ENCODE measurements at places on chromosomes 13 and 19.
A peak's percentile ranks its signal among the peaks of the same experiment; 100 is the strongest.

DNA sequence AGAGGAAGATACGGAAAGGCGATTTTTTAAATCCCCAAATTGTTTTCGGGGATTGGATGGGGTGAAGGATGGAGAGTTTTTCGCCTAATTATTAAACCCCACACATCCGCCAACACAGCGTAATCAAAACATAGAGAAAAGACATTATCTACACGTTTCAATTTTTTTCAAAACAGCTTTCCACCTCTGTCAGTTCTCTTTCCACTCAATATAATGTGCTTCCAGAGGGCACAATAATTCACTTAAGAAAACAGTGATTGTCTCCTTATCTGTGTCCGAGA lies 435 bp upstream of the OBI1 start:
- DNase-seq = no peak

DNA sequence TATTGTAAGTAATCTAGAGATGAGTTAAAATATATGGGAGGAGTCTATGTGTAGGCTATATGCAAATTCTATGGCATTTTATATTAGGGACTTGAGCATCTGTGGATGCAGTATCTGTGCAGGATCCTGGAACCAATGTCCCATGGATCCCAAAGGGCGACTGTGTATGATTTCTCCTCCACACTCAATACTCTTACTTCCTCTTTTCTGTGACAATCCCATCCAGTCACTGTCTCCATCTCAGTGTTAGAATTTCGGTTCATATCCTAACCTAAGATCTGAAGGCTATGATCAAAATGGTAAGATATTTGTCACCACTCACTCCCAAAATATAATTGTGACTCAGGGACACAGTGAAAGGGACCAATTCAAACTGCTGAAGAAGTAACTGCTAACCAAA lies 15.1 kb upstream of the ZNF599 start:
- DNase-seq = no peak

DNA sequence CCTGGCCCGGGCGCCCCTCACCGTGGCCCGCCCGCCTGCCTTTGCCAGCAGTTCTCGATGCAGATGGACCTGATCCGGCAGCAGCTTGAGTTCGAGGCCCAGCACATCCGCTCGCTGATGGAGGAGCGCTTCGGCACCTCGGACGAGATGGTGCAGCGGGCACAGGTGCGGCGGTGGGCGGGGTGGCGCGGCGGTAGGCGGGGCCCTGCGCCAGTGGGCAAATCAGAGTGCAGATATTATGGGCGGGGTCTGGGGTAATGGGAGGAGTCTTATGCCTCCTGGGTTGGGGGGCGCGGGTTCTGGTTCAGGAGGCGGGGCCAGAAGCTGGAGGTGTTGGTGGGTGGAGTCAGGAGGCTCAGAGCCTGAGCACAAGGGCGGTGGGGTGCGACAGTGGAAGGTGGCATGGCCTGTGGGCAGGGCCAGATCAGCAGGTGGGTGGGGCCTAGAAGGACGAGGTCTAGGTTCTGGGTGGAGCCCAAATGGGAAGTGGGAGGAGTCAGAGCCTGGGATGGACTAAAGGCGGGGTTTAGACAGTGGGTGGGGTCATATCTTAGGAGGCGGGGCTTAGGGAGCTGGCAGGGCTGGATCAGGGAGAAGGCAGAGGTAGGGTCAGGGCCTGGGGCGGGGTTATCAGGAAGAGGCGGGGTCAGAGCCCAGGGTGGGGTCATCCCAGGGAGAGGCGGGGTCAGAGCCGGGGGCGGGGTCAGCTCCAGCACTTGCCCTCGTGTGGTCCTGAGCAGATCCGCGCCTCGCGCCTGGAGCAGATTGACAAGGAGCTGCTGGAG lies 5.6 kb downstream of the APC2 start:
- peak; percentile 71 for DNase-seq

DNA sequence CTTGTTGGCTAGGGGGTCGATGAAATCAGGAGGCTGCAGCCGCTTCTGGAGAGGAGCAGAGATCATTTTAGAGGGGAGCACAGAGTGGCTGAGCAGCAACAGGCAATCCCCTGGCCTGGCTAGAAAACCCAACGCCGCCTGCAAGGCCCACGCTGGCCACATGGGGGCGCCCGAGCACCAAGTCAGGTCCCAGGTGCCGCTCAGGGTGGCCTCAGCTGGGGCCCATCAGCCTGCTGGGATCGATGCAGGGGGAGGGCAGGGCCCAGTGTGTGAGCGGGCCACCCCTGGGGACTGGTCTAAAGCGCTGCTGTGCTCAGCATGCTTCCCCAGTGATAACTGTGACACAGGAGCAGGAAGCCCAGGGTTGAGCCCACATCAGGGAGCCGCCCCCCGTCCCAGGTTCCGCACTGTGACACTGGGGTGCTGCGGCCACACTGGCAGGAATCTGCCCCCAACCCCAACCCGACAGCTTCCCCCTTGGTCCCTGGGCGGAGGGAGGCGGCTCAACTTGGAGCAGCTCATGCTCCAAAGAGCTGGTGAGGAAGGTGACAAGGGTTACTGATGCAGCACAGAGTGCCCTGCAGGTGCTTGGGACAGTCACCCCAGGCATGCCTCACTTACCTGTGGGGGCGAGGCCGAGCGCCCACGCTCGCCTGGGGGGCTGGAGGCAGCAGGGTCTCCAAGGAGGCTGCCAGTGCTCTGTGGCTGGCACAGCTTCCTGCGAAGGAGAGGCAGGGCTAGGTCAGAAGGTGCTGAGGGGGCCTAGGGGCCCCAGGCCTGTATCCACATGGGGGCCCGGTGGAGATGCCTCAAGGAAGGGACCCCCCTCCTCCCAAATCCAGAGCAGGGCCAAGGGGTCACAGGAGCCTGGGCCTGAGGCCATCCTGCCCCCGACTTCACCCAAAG lies 13.3 kb upstream of the ISYNA1 start:
- DNase-seq = peak; percentile 82

GRCh38 chr13:113848020-113848419 lies 15.9 kb downstream of the GAS6 start:
- no peak for DNase-seq

DNA sequence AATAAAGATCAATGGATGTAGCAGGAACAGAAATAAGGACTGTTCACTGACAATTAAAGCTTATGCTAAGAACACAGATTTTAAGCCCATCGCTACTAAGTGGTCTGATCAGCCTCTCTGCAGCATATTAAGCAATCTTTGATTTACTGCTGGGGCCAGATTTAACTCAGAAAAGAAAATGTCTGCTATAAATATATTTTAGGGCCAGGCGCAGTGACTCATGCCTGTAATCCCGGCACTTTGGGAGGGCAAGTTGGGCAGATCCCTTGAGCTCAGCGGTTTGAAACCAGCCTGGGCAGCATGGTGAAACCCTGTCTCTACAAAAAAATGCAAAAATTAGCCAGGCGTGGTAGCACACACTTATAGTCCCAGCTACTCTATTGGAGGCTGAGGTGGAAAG lies 43.0 kb downstream of the METTL21C start:
- no peak for DNase-seq

GRCh38 chr19:5707576-5708575 lies 12.1 kb downstream of the LONP1 start:
- no peak for DNase-seq

- DNase-seq = no peak
These were observed 83.9 kb downstream of the OLFM4 start for GRCh38 chr13:53112522-53112921.

DNA sequence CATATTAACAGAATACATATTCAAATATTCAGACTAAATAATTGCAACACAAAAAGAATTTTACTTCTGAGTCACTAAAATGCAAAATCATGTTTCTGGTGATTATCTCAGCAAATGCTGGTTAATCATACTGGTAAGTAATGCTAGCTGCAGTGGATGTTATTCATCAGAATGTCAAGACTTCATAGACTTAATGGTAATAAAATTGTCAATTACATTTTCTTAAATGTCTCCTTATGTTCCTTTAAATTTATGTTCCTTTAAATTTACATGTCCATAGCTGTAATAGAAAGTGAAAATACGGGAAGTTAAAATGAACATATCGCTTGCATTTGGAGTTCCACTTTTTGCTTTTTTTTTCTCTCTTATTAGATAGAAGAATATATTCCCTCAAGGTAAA lies 853.0 kb downstream of the SLITRK6 start:
- peak; percentile 14 for DNase-seq

DNA sequence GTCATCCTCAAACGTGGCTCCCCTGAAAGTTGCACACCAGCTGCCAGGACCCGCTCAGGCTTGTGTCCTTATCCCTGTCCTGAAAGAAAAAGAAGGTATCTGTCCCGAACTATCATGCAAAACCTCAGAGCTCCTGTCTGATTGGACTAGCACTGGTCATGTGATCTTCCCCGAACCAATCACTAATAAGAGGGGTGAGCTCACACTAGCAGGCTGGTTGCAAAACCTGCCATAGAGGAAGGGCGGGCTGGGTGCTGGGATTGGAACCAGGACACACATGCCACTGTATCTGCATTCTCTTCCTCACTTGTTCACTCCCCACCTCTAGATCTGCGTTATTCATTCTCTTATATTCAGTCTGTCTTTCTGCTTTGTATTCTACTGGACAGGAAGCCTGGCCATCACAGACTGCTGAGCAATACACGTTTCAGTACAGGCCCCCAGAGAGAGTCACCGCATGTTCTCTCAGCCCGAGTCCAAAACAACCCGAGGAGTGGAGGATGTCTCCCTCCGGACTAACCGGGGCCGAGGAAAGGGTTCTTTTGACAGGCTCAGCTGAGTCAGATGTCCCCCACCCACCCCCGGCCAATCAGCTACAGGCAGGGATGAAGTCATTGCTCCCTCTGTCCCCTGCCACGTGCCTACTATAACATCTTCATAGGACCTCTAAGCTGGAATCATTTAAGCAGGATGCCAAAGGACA lies 97.7 kb downstream of the SIPA1L3 start:
- peak; percentile 80 for DNase-seq

DNA sequence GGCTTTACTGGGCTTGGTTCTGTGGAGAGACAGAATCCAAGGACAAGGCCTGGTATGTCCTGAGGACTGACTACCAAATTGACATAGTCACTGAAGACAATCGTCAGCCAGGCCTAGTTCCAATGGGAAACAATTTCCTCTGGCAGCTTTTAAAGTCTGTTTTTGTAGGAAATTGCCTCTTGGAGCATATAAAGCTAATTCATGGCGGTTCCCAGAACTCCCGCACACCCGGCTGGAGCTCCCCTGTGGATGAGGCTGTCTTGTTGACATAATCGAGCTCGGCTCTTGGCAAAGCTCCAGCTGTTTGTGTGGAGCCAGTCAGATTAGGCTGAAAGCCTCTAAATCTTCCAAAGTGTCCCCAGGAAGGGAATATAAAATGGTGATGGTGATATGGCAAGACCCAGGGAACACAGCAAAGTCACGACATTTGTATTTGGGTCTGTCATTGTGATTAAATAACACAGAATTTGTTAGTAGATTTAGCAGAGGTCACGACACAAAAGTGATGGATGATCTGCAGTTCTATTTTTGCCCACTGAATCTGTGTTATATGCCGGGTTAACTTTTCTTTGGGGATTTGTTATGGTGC lies 395.0 kb downstream of the PCDH9 start:
- no peak for DNase-seq

- no peak for DNase-seq
These were observed 458.9 kb downstream of the COG6 start for GRCh38 chr13:40114305-40114896.

GRCh38 chr13:34868733-34869132 lies 73.3 kb upstream of the NBEA start:
- no peak for DNase-seq

DNA sequence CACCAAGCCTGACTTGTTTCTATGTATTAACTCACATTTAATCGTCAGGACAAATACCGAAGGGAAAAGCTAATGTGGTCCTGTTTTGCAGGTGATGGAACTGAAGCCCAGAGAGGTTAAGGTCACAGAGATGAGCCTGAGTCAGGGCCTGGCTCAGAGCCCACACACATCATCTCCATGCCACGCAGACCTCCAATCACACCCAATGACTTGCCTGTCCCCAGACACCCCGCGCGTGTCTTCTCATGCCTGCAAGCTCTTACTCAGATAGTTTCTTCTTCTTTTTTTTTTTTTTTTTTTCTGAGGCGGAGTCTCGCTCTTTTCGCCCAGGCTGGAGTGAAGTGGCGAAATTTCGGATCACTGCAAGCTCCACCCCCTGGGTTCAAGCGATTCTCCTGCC lies 16.4 kb downstream of the SIX5 start:
- DNase-seq = peak; percentile 11

GRCh38 chr19:45852145-45852750 lies 10.7 kb downstream of the SYMPK start:
- DNase-seq = no peak

DNA sequence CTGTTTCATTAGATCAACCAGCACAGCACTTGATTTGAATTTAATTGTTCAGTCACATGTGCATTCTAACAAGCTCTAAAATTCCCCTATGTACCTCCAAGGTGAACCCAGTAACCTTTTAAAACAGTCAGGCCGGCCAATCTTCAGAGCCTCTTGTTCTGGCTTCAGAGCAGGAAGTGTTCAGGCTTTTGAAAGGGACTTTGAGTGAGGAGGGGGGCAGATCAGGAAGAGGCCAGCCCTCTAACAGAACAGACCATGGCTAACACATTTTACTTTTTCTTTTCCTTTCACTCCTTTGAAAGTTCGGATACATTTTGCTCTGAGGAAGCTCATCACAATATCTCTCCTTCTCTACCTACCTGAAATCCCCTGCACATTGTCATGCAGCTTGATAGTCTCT lies 390.3 kb downstream of the TBC1D4 start:
- DNase-seq = no peak

- DNase-seq = no peak
These were observed 72.1 kb downstream of the KLF12 start for GRCh38 chr13:74061926-74062595.

- DNase-seq = no peak
These were observed 11.5 kb downstream of the CFD start for GRCh38 chr19:870963-871401.

DNA sequence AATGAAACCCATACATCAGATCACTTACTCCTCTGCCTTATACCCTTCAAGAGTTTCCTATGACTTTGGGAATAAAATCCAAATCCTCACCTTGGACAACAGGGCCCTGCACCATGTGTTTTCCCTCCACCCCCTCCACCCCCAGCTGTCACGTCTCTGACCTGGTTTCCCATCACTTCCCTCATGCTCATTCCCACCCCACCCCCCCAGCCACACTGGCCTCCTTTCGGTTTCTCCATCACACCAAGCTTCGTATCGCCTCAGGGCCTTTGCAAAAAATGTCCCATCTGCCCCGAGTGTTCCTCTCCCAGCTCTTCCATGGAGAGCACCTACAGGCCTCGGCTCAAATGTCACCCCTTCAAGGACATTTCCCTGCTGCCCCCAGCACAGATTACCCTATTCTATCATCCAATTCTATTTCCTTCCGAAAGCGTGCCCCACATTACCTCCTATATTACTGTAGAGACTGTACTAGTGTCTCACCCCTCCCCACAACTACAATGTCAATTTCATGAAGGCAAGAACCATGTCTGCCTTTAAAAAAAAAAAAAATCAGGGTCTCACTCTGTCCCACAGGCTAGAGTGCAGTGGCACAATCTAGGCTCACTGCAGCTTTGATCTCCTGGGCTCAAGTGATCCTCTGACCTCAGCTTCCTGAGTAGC lies 16.8 kb upstream of the FFAR2 start:
- DNase-seq = peak; percentile 89

- DNase-seq = no peak
These were observed 52.2 kb downstream of the RFC3 start for GRCh38 chr13:33870046-33870668.
